ENCODE measurements at places on chromosomes 4 and X.

GRCh38 chrX:132188175-132188574 is 31.1 kb downstream of the RAP2C start:
- no peak for DNase-seq

DNA sequence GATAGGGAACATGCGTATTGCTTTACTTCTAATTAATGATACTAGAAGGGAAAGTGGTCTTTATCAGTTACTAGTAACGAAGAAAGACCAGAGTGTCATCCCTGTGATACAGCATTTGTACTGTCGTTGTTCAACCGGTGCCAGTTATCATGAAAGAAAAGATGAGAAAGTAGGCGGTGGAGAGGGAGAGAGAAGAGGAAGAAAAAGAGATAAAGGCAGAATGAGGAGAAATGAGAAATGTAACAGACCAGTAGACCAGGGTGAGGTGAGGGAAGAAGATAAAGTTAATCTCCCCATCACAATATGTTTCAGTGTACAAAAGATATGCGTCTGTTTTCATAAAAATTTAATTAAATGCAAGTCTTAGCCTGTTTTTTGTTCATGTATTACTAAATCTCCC is 135.2 kb upstream of the HPGD start:
- DNase-seq, result no peak

GRCh38 chr4:141497627-141498026 is 138.8 kb upstream of the IL15 start:
- DNase-seq, result no peak

GRCh38 chr4:84159762-84160161 is 339.3 kb downstream of the NKX6-1 start:
- peak; percentile 4 for DNase-seq

DNA sequence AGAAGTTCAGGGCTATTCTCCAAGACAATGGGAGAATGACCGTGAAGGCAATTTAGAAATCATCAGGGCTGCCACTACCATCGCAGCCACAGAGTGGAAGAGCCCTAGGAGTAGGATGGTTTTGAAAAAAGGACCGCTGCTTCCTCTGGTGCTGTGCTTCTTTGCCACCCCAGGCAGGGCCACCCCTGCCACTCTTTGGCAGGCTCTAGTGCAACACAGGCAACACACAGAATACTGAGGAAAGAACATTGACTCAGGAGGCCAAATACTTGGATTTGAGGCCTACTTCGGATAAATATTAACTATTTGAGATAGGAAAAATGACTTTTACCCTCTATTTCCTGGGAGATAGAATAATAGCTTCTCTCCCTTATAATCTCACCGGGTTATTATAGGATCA is 228.9 kb upstream of the BOD1L1 start:
- no peak for DNase-seq

- DNase-seq, result no peak
Observed at GRCh38 chrX:55143621-55144020, 54.8 kb downstream of the PAGE2 start.

GRCh38 chr4:74297539-74297938 is 10.7 kb upstream of the EPGN start:
- no peak for DNase-seq

DNA sequence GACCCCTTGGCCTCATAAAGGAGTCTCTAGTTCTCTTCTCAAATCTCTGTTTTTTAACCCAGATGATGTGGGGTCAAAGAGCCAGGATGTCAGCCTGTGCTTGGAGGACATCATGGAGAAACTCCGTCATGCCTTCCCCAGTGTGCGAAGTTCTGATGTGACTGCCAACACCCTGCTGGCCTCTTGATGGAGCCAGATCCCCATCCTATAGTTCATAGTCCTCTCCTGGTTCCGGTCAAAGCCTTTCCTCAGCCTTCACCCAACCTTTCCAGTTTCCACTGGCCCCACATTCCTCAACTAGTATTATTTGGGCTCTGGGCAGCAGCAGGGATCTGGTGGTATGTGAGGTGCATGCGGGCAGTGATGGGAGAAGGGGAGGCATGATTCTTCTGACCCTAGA is 30.7 kb downstream of the TAF7L start:
- DNase-seq, result no peak

DNA sequence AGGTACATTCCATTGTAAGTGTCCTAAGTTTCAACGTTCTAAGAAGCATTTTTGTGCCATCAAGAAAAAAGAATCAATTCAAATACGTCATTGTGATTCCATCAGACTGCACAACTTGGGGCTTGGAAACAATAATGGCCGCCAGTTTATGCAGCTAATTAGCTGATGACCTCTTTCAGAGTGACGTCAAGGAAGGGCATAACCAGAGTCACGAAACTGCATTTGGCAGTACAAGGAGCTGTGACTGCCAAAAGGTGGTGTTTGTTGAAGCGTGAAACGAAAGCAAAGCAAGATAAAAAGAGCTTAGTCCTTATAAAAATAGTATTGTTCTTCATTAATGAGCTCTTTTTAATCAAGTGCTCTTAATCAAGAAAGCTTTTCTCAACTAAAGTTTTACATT is 81.1 kb upstream of the SH3RF1 start:
- no peak for DNase-seq

DNA sequence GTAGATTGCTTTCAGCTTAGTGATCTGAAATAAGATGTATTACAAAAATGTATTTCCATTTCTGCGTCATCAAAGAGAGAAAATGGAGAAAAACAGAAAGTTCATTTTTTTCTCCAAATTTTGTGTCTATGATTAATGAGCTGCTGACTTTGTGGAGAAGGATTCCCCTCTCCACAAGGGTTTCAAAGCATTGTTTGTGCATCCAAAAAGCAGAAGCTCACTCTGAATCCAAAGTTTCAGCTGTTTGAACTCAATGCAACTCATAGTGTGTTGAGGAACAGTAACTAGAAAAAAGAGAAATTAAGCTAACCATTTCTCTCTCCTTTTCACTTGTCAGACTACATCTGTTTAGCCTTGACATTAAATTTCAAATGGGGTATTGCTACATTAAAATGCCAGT is 62.9 kb upstream of the SLC7A11 start:
- no peak for DNase-seq

DNA sequence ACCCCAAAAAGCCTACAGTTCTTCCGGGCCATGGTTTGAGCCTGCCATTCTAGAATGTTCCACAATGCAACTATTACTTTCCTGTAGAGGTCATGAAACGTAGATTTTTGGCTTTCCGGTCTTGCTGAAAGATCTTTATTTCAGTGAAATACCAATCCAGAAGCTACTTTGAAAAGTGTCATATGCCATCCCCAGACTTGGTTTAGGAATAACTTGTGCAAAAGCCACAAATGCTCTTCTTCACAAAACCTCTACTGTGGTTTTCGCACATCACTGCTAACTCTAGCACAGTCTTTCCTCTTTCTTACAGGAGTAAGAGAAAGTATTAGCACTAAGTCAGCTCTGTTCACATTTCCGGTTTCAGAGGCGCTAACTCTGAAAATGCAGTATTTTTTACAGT is 12.7 kb upstream of the CD40LG start:
- DNase-seq, result no peak

GRCh38 chr4:52836678-52837077 is 25.4 kb upstream of the RASL11B start:
- no peak for DNase-seq

DNA sequence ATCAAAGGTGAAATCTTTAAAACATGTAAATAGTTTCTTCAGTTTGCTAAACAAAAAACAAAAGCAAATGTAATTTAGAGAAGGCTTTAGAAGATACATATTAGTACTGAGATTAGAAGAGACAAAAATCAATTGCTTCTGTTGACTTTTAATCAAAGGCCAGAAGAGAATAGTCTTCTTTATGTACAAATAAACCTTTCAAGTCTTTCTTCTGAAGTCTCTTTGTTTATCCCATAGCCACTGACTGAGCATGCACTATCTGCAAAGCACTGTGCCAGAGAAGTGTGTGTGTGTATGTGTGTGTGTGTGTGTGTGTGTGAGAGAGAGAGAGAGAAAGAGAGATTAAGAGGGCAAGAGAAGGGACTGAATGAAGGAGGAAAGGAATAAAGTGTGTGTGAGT is 198.4 kb downstream of the GLUD2 start:
- no peak for DNase-seq

DNA sequence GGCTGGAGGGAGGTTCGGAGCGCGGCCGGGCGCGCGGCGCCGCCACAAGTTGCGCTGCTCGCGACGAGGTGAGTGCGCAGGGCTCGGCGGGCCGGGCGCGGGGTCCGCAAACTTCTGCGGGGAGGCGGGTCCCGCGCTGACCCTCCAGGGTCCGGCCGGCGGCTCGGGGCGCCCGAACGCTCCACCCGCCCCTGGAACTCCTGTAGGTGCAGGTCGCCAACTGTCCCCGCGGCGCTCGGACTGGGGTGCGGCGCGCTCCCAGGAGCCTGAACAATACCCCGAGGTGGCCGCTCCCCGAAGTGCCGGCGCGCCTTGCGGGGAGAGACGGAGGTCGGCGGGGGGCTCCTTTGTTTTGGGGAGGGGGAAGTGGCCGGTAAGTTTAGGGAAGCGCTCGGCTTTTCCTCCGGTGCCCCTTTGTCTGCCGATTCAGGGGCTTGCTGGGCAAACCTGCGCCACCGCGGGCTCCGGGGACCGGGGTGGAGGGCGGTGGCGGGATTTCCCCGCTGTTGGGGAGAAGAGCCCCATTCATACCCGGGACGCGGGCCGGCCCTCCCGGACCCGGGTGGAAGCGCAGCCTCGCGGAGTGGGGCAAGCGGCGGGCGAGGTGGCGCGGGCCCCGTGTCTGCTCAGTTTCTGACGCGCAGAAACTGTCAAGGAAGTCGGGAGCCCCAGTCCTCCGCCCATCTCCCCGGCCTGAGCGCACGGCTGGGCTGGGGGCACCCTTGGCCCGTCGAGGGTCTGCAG is 694 bp downstream of the TBL1X start:
- peak; percentile 51 for DNase-seq

- DNase-seq, result no peak
Observed at GRCh38 chr4:160826339-160826679, 1337.5 kb downstream of the FSTL5 start.

DNA sequence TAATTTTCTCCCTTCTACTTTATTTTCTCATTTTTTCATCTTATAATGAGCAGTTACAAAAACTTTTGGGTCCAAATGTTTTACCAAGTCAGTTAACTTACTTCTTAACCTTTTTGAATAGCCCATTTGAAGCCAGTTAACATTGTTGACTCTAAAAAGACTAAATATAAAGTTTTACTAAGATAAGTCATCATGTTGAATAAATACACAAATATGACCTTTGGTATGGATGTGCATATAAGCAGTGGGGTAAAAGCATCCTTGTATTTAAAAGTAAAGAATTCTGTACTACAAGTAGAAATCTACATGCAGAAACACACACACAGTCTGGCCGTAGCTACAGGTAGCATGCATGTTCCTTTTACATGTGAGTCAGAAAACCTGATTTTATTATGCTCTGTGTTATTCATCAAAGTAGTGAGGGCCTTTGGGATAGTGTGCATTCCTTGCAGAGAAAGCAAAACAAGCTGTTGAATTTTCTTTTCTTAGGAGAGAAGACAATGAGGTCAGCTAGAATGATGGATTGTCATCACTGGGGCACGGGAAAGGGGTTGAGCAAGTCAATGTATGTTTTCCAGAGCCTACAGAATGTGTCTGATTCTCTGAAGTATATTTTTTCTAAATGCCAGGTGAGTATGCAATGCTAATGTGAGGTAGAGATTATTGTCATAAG is 533.2 kb upstream of the AGA start:
- DNase-seq, result no peak

DNA sequence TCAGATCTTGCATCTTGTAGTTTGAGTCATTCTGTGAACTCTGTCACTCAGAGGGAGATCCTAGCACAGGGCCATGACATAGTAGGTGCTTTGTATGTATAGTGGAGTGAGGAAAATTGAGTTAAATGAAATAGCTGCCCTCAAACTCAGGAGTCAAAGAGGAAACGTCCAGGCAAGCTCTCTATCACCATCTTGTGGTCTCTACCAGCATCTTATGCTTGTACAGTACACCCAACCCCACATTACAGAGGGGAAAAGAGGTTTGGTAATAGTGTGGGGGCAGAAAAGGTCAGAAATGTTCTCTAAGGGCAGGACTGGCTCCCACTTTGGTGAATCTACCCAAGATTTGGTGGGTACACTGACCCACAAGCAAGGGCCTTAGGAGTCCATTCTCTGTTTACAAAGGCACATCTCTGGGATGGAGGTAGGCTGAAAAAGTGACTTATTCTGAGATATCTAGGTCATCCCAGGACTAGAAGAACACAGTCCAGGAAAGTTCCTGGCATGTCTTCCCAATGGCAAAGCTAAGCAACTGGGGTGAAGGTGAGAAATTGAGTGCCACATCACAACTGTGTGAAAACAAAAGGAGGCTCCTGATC is 131.8 kb downstream of the OR13H1 start:
- DNase-seq, result no peak

- peak; percentile 59 for DNase-seq
Observed at GRCh38 chr4:25441519-25442117, 64.6 kb downstream of the ANAPC4 start.

- DNase-seq, result no peak
Observed at GRCh38 chr4:78129383-78130108, 72.4 kb downstream of the FRAS1 start.

GRCh38 chr4:54596201-54596600 is 61.6 kb upstream of the KIT start:
- no peak for DNase-seq

GRCh38 chr4:179927473-179927872 is 2315.7 kb upstream of the TENM3 start:
- DNase-seq, result no peak

- no peak for DNase-seq
Observed at GRCh38 chr4:74962584-74962983, 29.7 kb downstream of the PARM1 start.

DNA sequence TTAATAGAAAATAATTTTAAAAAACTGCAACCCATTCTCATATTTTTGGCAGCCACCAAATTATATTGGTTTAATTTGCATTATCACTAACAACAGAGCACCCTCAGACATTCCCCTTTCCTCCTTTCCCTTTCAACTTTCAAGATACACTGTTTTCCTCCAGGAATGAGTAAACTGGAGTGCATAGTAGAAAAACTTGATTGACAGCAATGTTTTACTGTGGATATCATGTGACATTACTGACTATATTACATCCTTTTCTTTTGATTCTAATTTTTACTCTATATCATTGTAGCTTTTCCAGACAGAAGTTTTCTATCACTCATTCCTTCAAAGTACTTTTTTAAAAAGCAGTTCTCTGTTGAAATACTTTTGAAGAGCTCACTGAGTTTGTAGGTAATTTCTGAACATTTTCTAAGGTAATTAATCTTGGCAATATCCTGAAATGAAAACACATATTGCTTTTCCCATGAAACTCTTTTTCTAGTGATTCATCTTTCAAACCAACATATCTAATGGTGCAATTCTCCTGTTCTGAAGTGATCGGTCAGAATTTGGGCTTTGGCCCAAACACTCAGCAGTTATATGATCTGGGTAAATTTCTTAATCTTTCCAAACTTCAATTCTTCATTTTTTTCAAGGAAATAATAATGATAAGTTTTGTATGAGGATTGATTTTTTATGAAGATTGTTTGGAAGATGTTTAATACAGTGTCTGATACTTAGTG is 920.4 kb upstream of the EPHA5 start:
- no peak for DNase-seq

- no peak for DNase-seq
Observed at GRCh38 chrX:134604701-134605311, 53.5 kb downstream of the PLAC1 start.
